ENCODE measurements at places on chromosomes 12 and 14. TPM values are rescaled to one million over a fixed set of nuclear protein-coding genes. Genes with fewer than 3 reads are reported as not detected.

AMN gene
- 0.17 TPM for polyA plus RNA-seq

SRGAP1 gene
- polyA plus RNA-seq, result 15.7 TPM

PRICKLE1 gene
- polyA plus RNA-seq, result 19.9 TPM

GRCh38 chr12:120925740-120926563 lies 21.8 kb upstream of the SPPL3 start:
- no peak for DNase-seq

- DNase-seq, result no peak
Observed at GRCh38 chr12:55044135-55044534, 24.4 kb downstream of the NEUROD4 start.

GRCh38 chr14:77612011-77612620 lies 4.3 kb downstream of the SPTLC2 start:
- peak; percentile 43 for DNase-seq

GRCh38 chr14:94239406-94239805 lies 53.7 kb downstream of the SERPINA10 start:
- no peak for DNase-seq

DNA sequence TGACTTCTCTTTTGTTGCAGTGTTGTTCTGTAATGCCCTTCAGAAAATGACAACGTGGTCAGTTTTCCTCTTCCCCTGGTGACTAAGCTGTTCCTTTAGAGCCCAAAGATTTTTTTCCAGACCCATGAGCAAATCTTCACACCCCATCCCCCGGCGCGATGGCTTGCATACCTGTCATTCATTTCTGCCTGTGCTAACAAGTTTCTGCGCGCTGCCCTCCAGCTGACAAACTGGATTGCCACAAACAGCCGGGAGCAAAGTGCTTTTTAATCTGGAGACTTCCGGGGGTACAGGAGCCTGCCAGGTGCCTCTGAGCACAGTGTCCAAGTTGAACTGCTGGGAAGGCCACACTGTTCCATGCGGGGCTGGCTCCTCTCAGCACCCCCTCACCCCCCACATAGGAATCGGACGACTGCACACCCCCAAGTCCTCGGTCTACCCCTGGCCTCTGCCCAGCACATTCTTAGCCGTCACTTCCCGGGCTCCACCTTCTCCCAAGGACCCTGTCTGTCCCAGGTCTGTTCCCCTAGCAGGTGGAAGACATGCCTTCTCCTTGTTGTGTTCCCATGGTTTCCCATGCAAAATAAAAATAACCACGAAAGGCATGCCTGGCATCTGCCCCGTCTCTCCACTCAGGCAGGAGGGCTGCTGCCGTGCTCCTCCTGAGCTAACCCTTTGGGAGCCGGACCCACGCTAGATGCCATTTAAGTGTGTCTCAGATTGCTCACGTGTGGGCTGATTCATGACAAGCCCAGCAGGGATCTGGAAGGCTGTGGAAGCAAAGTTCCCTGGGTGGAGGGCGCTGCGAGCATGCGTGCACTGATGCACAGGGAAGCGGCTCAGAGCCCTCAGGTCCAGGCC lies 14.1 kb downstream of the RILPL1 start:
- peak; percentile 52 for DNase-seq

DNA sequence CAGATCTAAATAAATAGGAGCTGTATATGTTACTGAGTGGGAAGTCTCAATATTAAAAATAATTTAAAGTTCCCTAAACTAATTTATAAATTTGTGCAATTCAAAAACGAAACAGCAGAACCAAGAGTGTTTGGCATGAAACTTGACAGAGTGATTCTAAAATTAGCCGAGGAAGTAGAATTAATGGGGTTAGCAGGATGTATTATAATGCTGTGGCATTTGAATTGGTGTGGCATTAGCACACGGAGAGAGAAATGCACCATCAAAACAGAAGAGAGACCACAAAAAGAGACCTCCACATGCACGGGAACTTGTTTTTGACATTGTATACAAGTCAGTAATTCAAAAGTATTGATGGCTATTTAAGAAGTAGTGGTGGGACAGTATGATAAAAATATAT lies 366.0 kb upstream of the RGS6 start:
- no peak for DNase-seq

DNA sequence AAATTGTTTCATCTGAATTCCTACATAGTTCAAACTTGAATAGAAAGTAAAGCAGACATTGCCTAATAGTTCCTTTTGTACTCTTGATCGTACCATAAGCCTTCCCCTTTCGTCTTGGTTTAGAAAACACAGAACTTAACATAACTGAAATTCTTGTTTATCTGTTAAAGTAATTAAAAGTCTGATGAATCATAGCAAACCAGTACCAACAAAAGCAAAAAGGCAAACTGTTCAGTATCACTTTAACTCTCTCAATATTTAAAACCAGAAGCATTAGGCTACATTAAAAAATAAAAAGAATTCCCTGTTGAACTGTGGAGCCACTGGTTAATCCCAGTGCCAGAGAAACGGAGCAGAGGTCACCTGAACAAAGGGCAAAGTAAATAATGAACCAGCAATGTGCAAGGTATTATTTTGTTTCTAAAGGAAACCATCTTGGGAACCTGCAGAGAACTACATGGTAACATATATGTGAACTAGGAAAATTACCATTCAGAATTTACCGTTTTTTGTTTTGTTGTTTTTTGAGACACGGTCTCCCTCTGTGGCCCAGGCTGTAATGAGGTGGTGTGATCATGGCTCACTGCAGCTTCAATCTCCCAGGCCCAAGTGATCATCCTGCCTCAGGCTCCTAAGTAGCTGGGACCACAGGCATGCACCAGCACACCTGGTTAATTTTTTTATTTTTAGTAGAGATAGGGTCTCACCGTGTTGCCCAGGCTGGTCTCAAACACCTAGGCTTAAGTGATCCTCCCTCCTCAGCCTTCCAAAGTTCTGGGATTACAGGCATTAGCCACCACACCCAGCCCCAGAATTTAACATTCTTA lies 17.1 kb upstream of the HIGD1C start:
- peak; percentile 37 for DNase-seq

GRCh38 chr14:37625597-37626595 lies 30.5 kb downstream of the TTC6 start:
- no peak for DNase-seq

All from BJ (cell line).